ENCODE measurements at places on chromosomes 16 and 17.
A peak's percentile ranks its signal among the peaks of the same experiment; 100 is the strongest.

DNA sequence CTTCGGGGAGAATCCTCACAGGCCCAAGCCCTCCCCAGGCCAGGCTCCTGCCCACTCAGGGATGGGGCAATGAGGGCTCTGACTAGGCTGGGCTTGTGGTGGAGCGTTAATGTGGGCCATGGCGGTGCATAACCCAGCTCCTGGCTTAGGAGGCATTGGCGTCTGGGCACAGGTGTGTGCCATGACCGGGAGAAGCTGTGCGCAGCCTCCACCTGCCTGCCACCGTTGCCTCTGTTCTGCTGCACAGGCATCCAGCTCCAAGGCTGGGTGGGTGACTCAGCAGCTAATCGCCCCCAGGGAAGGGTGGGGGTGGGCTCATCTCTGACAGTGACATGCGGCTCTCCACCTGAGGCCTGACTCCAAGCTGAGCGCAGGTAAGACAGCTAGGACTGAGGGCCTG, 3.5 kb upstream of the ARHGAP27 start:
- DNase-seq, result no peak

GRCh38 chr17:80922580-80923160, 69.0 kb upstream of the CHMP6 start:
- DNase-seq, result no peak

DNA sequence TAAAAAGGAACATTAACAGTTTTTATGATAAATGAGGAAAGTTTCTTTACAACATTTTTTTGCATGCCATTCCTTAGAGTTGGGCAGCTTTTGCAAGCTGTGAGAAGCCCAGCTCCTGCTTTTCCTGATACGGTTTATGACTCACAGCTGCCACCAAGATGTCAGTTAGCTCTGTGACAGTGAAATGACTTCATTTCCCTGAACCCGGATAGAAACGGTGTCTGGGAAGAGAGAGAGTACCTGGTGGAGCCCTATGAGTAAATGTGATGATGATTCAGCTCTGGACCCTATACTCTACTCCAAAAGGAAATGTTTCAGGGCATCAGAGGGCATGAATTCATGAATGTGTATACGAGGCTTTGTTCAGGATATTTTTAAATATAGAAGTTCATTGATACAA, 366.3 kb upstream of the HSBP1 start:
- DNase-seq, result no peak

DNA sequence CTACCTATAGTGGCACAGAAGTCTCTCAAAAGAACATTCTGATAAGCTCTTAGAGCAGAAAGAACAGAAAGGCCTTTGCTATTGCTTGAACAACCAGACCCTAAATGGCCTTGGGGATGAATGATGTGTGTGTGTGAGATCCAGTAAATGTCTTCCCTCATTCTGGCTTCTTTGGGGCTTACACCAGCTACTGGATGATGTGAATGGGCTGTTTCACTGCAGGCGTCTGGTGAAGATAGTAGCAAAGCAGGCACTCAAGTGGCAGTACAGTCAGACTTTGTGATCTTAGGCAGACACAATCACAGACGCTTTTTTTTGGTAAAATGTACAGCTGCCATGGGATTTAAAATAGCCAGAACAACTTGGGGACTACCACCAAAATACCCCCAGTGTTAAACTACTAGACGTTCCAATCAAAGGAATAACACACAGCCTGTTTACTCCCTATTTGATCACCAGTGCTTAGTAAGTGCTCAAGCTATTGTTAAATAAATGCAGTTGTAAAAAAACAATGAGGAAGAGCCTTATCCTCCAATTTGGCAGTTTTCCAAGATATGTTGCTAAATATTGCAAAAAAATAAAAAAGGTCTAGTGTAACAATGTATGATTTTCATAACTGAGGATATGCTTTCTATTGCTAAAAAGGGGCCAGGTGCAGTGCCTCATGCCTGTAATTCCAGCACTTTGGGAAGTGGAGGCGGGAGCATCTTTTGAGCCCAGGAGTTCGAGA, 17.9 kb downstream of the NDUFAB1 start:
- no peak for DNase-seq

DNA sequence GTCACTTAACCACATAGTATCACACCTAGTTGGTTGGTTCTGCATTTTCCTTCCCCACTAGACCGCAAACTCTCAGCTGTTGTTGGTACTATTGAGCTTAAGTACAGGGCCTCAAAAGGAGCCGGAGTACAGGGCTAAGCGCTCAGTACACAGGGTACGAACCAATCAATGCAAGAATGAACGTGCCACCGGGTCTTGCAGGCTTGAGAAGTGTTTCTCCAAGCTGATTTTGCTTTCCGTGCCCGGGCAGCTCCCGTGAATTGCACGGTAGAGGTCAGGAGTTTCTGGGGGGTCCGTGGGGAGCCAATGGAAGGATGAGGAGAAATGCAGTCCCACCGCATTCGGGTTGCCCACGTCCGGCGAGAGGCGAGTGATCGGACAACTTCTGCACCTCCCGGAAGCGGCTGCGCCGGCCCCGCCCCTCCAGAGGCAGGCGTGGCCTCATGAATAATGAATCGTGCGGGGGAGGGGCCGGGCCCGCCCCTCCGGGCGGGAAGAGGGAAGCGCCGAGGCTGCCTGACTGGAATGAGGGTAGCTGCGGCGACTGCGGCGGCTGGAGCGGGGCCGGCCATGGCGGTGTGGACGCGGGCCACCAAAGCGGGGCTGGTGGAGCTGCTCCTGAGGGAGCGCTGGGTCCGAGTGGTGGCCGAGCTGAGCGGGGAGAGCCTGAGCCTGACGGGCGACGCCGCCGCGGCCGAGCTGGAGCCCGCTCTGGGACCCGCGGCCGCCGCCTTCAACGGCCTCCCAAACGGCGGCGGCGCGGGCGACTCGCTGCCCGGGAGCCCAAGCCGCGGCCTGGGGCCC, at the start of gene SNTB2:
TSS of gene SNTB2 (plus strand) at position 523 of the 804 bp plus-strand sequence. CDS start at position 526, 3 bp downstream.
- peak; percentile 71 for DNase-seq

GRCh38 chr16:87490096-87490798, 2.6 kb downstream of the ZCCHC14 start:
- no peak for DNase-seq

- no peak for DNase-seq
Measured at GRCh38 chr16:83779886-83780285, 27.9 kb upstream of the HSBP1 start.

GRCh38 chr17:5361426-5361825, 58.0 kb downstream of the NUP88 start:
- no peak for DNase-seq

All from SHP77 treated with DMSO at 0.1 percent for 48 hours (cell line).